Islet precursor cell (in vitro differentiated cells): ENCODE measurements at places on chromosomes 6 and 20.

DNA sequence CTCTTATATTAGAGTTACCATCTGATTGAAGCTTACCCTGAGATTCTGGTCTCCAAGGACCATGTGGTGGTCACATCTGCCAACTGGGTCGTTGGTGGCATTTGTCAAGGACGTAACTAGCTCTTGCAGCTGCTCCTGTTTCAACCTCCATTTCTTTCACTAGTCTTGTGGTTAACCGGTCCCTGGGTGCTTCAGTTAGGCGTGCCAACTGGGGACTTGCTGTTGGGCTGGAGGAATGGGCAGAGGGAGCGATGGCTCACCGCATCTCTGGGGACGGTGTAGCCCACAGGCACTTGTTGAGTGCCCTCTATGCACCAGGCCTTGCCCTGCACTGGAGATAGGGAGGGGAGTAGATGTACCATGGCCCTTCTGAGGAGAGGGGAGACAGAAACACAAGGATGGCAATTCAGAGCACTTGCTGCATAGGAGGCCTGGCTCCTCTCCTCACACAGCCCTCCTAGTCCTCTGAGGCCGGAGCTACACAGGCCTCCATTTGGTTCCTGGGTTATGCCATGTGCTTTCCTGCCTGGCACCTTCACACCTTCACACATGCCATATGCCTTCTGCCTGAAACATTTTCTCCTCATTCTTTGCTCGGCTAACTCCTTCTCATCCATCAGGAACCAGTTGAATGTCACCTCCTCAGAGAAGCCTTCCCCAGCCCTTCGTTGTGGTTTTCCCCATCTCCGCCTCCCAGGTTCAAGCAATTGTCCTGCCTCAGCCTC, 20.0 kb upstream of the ASXL1 start:
- no peak for DNase-seq

DNA sequence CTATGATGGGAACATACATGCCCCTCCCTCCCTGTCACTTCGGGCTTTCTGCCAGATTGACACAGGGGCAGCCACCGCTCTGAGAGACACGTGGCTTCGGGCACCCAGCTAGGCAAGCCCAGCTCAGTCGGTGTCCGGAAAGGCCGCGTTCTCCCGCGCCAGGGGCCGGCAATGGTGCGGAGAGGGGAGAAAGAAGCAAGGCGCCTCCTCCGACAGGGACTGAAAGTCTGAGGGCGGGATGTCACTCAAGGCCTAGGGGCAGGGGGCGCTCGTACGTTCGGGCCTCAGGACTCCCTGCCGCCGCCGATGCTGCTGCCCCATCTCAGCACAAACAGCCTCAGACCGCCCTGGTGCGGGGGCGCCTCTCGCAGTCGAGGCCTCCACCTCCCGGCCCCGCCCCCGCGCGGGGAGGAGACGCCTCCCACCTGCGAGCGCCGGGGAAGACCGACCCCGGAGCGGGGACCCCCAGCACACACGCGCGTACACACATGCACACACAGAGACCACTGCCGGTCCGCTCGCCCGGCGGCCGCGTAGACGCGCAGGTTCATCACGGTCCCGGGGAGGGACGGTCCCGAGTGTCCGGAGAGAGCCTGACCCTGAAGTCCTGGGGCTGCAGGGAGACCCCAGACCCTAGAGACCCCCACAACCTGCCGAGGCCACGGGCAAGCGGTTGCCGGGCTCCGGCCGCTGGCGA, 1.9 kb downstream of the GRM4 start:
- DNase-seq, result peak; percentile 91

DNA sequence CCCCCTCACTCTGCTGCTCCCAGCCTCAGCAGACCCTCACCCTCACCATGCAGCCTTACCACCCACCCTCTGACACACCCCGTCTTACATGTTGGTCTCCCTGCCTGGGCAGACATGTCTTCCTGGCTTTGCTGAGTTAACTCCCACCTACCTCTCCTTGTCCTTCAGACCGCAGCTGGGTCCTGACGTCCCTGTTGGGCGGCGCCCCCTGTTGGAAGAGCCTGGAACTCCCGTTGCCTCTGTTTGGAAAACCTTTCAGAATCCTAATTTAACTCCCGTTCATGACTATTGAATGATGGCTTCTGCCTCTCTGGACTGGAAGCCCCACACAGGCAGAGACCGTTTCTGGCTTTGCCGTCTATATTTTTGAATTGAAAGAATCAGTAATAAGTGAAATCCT, 245.1 kb downstream of the MYLK4 start:
- no peak for DNase-seq

DNA sequence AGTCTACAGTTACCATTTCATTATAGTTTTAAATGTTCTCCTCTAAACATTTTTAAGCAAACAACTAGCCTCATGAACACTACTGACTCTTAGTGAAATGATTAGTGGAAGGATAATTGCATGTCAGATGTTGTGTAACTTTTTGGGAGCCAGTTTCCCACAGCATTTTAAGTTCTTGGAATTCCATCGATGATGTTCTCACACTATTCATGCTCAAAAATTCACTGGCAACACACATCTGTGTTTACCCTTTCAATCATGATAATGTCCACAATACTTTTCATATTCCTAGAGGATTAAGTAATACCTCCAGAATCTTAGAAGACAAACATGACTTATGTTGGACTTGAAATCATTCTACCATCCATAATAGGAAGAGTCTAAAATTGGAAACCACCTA, 678.1 kb upstream of the ID4 start:
- DNase-seq, result no peak

- DNase-seq, result no peak
Measured at GRCh38 chr20:1310506-1311190, 18.3 kb downstream of the SDCBP2 start.

DNA sequence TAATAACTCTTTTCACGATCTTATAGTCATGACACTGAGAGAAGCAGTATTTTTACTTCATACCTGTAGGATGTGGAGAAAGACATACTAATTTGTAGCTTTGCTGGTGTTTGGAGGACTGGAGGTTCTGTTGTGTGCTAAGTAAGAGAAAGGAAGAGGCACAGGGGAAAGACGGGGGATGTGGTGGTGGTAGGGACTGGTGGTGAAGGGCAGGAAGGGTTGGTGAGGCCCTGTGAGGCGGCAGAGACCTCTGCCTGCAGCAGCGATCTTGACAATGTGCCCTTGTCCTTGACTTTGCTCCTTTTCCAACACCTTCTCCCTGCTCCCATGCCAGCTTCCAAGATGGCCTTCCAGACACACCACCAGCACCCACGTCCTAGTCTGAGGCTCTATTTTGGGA, 32.6 kb upstream of the MPC1 start:
- no peak for DNase-seq

DNA sequence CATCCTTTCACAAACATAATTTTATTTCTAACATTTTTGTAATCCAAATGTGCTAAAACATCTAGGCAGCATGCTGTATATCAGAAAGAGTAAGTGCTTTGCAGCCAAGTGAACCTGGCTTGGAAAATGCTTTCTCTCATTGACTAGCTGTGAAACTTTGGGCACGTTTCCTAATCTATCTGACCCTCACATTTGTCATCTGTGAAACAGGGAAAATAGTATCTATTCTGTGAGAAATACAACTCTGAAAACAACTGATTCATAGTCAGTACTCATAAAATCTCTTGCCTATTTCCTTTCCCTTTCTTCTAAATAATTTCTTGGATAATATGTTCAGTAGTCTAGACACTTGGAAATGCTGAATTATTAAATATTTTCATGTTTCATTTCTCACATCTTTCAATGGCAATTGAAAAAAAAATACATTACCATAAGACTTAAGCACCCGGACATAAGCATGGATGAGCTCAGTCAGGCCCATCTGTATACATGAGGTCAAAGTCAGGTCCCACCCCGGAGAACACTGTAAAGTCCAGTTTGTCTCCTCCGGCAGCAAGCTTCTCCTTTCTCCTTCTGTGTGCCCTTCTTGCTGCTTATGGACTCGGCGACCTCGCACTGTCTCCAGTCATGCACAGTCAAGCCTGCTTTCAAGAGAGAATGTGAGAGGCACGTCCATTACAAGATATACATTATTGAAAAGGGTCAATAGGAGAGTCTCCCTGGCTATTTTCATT, 455.0 kb upstream of the SOX4 start:
- DNase-seq, result no peak

- no peak for DNase-seq
Measured at GRCh38 chr6:129140526-129140925, 257.6 kb downstream of the LAMA2 start.

DNA sequence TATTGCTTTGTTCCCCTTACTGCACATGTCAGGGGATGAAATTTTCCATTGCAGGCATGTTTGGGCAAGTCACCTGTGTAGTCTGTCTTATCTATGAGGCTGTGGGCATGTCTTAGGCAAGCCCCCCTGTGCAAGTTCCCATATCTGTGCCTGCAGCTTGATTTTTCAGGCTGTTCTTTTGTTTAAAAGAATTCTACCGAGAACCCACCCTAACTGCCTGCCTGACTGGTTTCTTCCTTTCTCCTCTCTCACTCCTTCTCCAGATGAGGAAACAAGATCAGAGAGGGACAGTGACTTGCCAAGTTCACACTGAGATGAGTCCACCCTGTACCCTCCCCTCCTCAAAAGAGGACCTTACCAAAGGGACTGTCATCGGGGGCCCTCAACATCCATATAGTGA, 11.0 kb downstream of the TREML2 start:
- DNase-seq, result no peak

GRCh38 chr6:142850679-142851423, 94.1 kb downstream of the HIVEP2 start:
- no peak for DNase-seq

DNA sequence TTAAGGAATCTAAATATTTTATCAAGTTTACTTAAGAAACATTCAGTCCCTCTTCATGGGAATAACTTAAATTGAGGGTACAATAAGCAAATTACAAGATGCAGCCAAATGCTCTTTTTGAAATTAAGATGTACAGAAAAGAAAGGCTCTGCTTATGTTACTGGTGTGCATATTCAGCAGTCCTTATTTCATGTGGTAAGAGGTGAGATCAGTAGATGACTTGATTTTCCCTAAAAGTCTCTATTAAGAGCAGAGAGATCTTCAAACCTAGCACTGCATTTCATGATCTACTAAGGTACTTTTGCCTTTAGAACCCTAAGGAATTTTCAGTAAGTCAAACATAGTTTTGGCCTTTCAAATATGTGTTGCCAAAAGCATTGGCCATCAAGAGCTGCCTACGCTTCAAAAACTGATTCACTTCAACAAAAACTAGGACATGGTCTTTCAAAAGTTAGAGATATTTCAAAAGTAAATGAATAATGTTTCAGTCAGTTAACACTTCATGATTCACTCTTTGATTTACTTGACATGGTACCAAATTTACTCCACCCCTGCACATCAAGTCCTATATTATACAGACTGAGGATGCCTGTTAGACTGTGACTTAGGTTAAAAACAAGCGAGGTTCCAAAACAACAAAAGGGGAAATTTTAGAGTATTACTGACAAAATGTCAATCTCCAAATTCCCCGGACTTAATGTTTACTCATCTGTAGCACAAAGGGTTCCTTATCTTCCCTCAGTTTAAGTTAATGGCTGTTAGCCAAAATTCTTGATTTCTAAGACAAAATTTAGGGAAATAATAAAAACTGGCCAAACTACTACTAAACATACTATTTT, 19.2 kb downstream of the C6orf62 start:
- no peak for DNase-seq

- DNase-seq, result no peak
Measured at GRCh38 chr6:18062733-18063132, 59.7 kb downstream of the NHLRC1 start.

DNA sequence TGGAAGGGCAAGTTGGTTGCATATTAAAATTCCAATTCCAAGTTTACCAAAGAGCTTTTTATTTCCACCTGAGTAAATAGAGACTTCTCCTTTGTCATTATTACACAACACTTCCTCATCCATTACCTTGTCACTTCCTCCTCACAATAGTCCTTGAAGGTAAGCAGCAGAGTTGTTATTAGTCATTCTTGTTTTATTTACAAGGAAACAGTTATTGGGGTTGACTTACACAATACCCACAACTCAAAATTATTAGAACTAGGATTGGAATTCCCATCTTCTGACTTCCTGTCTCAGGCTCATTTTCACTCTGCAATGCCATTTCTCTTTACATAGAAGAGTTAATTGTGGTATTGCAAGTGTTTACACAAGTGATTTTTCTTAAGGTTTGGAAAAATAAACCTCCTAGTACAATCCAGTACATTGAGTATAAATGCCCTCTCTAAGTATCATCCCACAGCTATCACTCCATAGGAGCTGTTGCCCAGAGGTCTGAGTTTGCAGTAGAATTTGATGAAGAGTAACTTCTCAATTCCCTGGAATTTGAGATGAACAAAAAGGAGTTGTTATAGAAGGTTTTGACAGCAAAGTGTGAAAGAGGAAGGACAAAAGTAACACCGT, 28.9 kb upstream of the MTRF1L start:
- DNase-seq, result no peak

GRCh38 chr6:135854799-135855198, 3.3 kb downstream of the PDE7B start:
- DNase-seq, result no peak

DNA sequence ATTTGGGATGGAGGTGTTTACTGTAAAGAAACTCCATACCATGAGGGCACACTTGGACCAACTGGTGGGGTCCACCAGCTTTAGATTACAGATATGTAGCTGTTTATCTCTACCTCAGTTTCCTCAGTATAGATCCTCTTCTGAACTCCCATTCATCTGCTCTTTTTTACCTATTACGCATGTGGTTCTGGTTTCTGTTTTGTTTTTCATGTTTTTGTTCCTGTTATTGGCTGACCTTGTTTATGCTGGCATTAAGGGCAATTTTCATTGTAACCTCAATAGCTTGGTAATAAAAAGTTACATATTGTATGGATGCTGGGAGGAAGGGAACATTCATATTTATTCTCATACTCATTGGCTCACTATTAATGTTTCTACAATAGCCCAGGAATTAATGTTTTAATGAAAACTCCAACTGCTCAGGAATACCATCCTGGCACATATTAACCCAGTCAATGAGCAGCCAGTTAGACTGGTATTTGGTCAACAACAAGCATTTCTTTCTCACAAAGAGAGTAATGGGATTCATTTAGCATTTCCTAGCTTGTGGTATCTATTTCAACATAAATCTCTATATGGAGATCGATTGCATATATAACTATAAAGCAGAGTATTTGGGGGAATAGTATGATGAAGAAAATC, 83.8 kb upstream of the FAM184A start:
- DNase-seq, result no peak
